Caco-2 (cell line): ENCODE measurements at places on chromosomes 12 and 14. TPM values are rescaled to one million over a fixed set of nuclear protein-coding genes. Genes with fewer than 3 reads are reported as not detected.

Gene POU6F1
- total RNA-seq, result 4.1 and 5.3 TPM in 2 replicates

Gene NEUROD4
- total RNA-seq, result not detected in 2 replicates

Gene CABP1
- total RNA-seq, result 0.95 and 1.0 TPM in 2 replicates

Gene PPP4R4
- total RNA-seq, result 0.20 and 0.21 TPM in 2 replicates

Gene PLA2G1B
- not detected in 2 replicates for total RNA-seq

Gene CCDC197
- not detected in 2 replicates for total RNA-seq

GRCh38 chr14:103856105-103856504 lies 8.7 kb upstream of the PPP1R13B start:
- DNase-seq, result no peak
- no peaks in the 10 kb centered on the region for H3K36me3 ChIP-seq
- no peak overlapping the region for H3K27ac ChIP-seq
- no peaks in the 10 kb centered on the region for H3K27me3 ChIP-seq
- no peak overlapping the region for H3K4me3 ChIP-seq

GRCh38 chr12:11739980-11740577 lies 90.6 kb downstream of the ETV6 start:
- no peak overlapping the region for H3K27ac ChIP-seq
- no peaks in the 10 kb centered on the region for H3K27me3 ChIP-seq
- no peak for DNase-seq

DNA sequence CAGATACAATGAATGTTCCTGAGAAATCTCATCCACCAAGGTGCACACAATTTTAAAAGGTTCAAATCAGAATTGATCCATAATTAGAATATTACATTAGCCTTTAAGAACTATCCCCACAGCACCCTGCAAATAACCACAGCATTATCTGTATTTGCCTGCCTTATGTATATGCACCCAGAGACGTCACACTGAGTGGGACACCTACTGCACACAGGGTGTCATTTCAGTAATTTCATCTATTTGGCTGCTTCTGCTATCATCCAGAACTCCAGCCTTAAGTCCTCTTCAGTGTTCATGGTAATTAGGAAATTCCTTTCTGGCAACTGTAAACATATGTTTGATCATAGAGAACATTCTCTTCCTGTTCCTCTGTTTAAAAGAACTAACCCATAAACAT lies 298.4 kb downstream of the SYT1 start:
- H3K27ac ChIP-seq, result no peak overlapping the region
- H3K36me3 ChIP-seq, result no peaks in the 10 kb centered on the region
- H3K27me3 ChIP-seq, result no peaks in the 10 kb centered on the region

DNA sequence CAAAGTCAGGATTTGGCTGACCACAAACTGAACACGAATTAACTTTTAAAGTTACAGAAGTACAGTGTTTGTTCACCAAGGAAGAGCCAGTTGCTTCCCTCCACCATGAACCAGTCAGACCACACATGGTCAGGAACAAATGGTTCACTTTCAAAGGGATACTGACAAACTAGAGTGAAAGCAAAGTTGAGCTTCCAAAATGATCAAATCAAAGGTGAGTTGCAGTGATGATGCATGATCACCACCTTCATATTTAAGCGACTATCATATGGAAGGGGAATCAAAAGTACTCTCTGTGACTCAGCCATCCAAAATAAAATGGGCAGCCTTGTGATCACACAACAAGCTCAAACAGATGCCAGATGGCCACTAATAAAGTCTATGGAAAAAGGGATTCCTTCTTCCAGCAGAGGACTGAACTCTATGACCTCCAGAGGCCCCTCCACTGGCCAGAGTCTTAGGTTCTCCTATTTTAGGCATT lies 13.1 kb downstream of the NT5DC3 start:
- no peak overlapping the region for H3K27ac ChIP-seq
- no peaks in the 10 kb centered on the region for H3K4me1 ChIP-seq
- no peak for DNase-seq
- H3K4me3 ChIP-seq, result no peak overlapping the region
- no peaks in the 10 kb centered on the region for H3K36me3 ChIP-seq

DNA sequence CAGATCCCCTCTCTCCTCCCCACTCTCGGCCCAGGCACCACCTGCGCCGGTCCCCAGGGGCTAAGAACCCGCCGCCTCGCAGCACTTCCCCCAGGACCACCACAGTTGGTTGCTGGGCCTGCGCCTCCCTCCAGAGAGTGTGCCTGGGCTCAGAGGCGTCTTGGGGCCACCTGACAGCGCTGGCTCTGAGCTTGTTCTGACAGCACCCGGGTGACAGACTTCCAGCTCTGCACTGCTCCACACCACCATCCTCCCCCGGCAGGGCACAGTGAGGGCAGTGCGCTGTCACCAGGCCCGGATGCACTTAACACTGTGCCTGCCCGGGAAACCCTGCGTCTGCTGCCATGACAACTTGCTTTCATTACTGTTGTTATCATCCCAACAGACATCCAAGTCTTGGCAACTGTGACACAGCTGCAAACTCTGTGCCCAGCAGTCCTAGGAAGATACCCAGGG lies 6.6 kb downstream of the BRF1 start:
- no peak overlapping the region for H3K4me3 ChIP-seq
- no peaks in the 10 kb centered on the region for H3K27me3 ChIP-seq
- DNase-seq, result no peak
- H3K4me1 ChIP-seq, result no peaks in the 10 kb centered on the region
- peak overlapping the region; percentile 31 for H3K27ac ChIP-seq
- no peaks in the 10 kb centered on the region for H3K36me3 ChIP-seq

DNA sequence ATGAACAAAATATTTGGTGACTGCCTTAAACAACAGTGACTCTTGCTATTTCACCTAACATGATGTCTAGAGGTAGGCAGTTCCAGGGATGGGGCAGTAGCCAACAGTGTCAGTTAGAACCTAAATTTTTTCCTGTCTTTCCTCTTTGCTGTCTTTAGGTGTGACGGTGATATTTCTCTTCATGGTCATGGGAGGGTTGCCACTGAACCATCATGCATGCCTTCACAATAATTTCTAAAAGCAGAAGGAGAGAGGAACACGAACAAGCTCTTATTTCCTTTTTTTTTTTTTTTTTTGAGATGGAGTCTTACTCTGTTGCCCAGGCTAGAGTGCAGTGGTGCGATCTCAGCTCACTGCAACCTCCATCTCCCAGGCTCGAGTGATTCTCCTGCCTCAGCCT lies 2.4 kb downstream of the CCDC63 start:
- H3K27me3 ChIP-seq, result no peaks in the 10 kb centered on the region
- H3K4me3 ChIP-seq, result no peak overlapping the region
- H3K4me1 ChIP-seq, result no peaks in the 10 kb centered on the region
- DNase-seq, result no peak
- no peaks in the 10 kb centered on the region for H3K36me3 ChIP-seq
- H3K27ac ChIP-seq, result no peak overlapping the region

DNA sequence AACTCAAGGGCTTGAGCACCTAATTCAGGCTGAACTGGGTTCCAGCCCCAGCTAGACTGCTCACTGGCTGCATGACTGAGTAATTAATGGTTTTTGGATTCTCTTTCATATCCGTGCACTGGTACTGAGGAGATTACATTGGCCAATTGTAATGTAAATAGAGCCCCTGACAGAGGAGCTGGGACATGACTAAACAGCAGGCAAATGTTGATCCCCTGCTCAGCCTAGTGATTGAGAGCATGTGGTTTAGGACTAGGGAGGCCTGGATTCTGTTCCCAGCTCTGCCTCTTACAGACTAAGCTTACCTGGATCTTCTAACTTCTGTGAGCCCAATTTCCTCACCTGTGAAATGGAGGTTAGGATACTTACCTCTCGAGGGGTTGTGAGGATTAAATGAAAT lies 204.3 kb downstream of the ESR2 start:
- DNase-seq, result no peak
- no peaks in the 10 kb centered on the region for H3K36me3 ChIP-seq
- no peak overlapping the region for H3K4me3 ChIP-seq
- no peak overlapping the region for H3K27ac ChIP-seq
- H3K4me1 ChIP-seq, result no peaks in the 10 kb centered on the region
- H3K27me3 ChIP-seq, result no peaks in the 10 kb centered on the region

- H3K4me3 ChIP-seq, result no peak overlapping the region
- no peaks in the 10 kb centered on the region for H3K36me3 ChIP-seq
- no peaks in the 10 kb centered on the region for H3K27me3 ChIP-seq
- no peak for DNase-seq
- no peaks in the 10 kb centered on the region for H3K4me1 ChIP-seq
- H3K27ac ChIP-seq, result no peak overlapping the region
These were observed 20.0 kb downstream of the TMEM30B start for GRCh38 chr14:61260939-61261776.

- DNase-seq, result no peak
- no peak overlapping the region for H3K4me3 ChIP-seq
- H3K27ac ChIP-seq, result no peak overlapping the region
- H3K4me1 ChIP-seq, result peaks cover 11% of the 10 kb centered on the region
These were observed 10.4 kb upstream of the HOXC13 start for GRCh38 chr12:53928054-53928835.

DNA sequence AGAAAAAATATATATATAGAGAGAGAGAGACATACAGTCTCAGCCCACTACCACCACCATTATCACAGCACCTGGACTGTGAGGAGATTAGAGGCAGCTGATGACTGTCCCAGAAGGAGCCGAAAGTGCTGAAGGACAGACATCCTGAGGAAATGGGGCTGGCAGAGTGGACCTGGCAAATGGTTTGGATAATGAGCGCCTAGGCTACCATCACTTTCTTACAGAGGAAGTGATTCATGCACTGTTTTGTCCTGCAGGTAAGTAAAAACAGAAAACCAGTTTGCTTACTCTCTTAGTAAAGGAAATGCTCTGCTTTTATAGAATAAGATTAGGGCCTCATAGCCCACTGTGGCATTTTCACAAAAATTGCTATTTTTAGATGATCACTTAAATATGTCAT lies 28.6 kb upstream of the DNM1L start:
- no peaks in the 10 kb centered on the region for H3K27me3 ChIP-seq
- DNase-seq, result no peak
